AG04450 (cell line): ENCODE measurements at places on chromosomes 3 and 15. TPM values are rescaled to one million over a fixed set of nuclear protein-coding genes. Genes with fewer than 3 reads are reported as not detected.

SNTN gene
- polyA plus RNA-seq = not detected in 2 replicates

IL12A gene
- 2.3 and 3.6 TPM in 2 replicates for polyA plus RNA-seq

ACTRT3 gene
- polyA plus RNA-seq = 2.5 and 2.9 TPM in 2 replicates

SH2D7 gene
- 0.04 TPM in 1 of 2 replicates, not detected in the other for polyA plus RNA-seq

GRCh38 chr3:71441217-71441924 is 142.2 kb downstream of the FOXP1 start:
- no peak for DNase-seq

GRCh38 chr15:62164396-62165103 is 535 bp downstream of the C2CD4B start:
- no peak for DNase-seq

GRCh38 chr3:41845826-41846225 is 116.1 kb downstream of the ULK4 start:
- no peak for DNase-seq

GRCh38 chr15:47136236-47136635 is 581.1 kb upstream of the SEMA6D start:
- no peak for DNase-seq

- DNase-seq = no peak
These were observed 431.0 kb upstream of the ATP10A start for GRCh38 chr15:26294059-26294689.

GRCh38 chr15:42707068-42707467 is 29.9 kb downstream of the CDAN1 start:
- DNase-seq = no peak

DNA sequence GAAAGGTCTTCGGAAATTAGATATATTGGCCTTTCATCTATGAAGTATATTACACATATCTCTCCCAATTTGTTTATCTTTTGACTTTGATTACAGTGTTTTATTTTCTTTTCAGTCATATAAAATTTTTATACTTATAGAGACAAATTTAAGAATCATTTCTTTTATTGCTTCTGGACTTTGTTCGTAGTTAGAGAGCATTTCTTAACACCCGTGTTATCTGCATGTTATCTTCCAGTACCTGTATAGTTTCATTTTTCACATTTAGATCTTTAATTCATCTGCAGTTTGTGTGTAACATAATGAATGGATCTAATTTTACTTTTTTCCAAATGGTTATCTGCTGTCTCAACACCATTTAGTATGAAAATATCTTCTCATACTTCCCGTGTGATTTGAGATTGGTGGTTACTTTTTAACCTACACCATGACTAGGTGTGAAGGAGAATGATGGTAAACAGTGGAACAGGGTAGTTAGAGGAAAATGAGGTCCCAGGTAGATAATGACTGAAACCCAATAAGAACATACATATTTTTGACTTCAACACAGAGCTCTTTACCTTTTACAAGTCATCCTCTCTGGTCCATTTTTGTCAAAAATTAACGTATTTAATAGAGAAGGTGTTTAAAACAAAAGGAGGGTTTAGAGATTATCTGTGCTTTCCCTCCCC is 99.3 kb downstream of the LPP start:
- DNase-seq = no peak

GRCh38 chr3:174329321-174329720 is 529.8 kb upstream of the NAALADL2 start:
- no peak for DNase-seq

DNA sequence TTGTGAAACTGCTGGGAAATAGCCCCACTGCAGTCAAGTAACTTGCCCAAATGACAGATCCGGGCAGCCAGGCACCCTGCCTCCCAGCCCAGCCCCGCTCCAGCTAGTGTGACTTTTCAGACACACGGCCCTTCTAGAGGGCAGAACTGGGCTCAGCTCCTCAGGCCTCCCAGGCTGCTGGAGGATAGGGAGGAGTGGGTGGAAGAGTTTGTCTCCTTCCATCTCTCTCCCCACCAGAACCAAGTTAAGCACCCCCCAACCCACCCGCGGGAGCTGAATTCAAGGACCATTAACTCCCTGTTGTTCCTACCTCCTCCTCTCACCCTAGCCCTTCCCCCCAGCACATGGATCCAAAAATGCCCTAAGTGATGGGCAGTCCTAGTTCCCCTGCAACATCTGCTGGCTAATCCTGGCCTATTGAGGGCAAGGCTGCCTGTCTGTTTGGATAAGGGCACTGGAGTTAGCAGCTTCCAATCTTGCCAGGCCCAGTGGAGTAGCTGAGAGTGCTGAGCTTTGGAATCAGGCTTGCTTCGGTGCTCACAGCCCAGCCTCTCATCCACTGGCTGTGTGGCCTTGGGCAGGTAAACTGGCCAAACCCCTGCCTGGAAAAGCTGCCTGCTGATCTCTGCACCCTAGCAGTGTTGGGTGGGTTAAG is 3.1 kb downstream of the CCDC33 start:
- no peak for DNase-seq

DNA sequence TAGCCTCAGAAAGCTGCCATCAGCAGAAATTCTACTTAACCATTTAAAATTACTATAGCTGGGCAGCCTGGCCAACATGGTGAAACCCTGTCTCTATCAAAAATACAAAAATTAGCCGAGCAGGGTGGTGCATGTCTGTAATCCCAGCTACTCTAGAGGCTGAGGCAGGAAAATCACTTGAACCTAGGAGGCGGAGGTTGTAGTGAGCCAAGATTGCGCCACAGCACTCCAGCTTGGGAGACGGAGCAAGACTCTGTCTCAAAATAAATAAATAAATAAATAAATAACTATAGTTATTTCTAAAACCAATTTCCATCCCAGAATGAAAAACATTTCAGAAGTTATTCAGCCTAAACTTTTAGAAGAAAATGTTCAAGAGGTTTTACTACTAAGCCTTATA is 25.1 kb downstream of the LRRFIP2 start:
- no peak for DNase-seq

GRCh38 chr3:101976473-101976872 is 127.2 kb downstream of the NFKBIZ start:
- DNase-seq = no peak

DNA sequence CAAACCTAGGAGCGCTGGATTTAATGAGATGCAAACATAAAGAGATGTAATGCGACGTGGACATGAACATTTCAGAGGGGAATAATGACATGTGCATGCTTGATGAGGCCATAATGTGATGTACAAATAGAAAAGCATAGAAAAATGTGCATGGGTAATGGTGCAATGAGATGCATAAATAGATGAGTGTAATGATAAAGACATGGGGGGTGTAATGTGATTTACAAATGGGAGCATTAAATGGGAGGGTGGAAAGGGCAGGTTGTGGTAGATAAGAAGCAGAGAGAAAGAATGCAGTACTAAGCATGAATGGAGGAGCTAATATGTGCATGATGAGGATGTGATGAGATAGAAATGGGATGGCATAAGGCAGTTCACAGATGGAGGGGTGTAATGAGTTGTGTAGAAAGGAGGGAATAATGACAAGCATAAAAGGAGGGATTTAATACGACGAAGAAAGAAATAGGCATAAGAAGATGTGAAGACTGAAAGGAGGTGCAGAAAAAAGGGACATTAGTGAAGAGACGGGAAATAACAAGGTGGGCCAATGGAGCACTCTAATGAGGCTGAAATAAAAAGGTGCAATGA is 137.5 kb upstream of the CCNL1 start:
- no peak for DNase-seq

GRCh38 chr3:73419942-73420341 is 204.8 kb downstream of the PDZRN3 start:
- no peak for DNase-seq
